ENCODE measurements at places on chromosomes 2 and 18.
A peak's percentile ranks its signal among the peaks of the same experiment; 100 is the strongest.

GRCh38 chr2:3483986-3484960, 35.1 kb downstream of the ADI1 start:
- DNase-seq = no peak

GRCh38 chr2:149579972-149580882, 7.3 kb downstream of the MMADHC start:
- no peak for DNase-seq

DNA sequence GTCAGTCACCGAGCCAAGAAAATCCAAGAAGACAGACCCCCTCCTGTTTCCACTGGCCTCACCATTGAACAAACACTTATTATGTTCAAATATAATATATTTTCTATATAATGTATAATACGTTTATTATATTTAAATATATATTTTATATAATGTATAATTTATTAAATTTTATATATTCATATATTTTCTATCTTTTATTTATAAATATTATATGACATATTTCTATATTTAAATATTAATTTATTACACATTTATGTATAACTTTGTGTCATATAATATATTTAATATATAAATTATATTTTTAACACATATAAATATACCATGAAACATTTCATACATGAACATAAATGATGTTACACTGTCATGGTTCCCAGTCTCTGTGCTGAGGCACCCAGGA, 60.9 kb upstream of the RMDN2 start:
- no peak for DNase-seq

GRCh38 chr2:141889788-141890187, 241.0 kb downstream of the LRP1B start:
- DNase-seq = no peak

GRCh38 chr2:43648994-43649701, 12.1 kb downstream of the PLEKHH2 start:
- no peak for DNase-seq

- DNase-seq = no peak
These were observed 5.8 kb upstream of the ODC1 start for GRCh38 chr2:10453905-10454298.

DNA sequence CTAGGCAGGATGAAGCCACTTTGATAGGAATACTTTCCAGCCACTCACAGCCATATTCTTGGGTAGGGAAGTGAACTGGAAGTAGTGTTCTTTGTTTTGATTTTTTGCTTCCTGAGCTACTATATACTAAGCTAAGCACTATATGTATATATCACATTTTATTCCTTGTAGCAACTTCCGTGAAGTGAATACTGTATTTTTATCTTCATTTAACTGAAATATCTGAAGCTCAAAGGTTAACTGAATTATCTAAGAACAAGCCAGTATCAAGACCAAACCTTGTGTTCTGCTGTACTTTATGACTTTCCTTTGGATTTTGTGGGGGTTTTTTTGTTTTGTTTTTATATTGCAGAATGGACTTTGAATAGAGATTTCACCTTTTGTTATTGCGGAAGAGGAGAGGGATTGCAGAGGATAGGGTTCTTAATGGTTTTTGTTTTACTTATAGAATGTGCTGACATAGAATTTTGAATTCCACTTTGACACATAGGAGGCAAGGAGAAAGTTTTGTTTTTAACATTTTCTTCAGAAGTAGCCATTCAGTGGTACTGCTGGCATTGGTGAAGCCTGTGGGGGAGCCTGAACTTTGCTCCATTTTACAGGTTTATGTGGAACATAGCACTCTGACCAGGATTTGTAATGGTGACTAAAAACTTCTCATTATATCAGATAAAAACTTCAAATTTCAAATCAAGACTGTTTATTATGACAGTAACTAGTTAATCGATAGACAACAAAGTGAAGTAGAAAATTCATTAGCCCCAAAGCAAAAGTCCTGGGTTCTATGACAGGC, 24.1 kb upstream of the RNF138 start:
- no peak for DNase-seq

- DNase-seq = no peak
These were observed 23.8 kb downstream of the CD28 start for GRCh38 chr2:203730076-203730729.

DNA sequence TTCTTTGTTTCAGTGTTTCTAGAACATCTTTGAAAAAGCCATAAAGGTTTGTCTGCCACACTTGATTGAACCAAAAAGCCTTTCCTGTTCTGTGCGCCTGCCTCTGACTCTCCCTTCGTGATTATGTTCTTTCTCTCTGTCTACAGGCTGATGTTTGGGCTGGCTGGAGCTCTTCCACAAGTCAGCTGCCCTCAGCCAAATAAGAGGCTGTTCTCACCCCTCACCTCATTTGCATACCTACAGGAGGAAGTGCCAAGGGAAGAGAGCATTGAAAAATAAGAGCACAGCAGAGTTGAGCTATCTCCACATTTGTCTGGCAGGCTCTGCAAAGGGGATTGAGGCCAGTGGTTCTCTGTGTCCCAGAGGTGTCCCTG, 15.8 kb downstream of the INPP5D start:
- DNase-seq = no peak

DNA sequence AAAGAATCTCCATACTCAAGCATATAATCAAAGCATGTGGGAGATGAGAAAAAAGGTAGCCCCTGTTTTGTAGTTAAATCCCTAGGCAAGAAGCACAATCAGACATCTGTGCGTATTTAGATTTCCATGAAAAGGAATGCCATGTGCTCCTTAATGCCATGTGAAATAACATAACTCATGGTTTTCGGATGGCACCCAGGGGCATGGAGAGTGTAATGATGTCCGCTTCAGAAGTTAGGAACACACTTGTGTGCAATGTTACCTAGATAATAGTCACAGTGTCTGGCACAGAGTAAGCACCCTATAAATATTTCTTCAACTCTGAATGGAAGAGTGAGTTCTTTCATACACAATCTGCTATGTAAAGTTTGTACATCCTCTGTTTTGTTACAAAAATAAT, 197.0 kb downstream of the NCKAP5 start:
- DNase-seq = no peak

DNA sequence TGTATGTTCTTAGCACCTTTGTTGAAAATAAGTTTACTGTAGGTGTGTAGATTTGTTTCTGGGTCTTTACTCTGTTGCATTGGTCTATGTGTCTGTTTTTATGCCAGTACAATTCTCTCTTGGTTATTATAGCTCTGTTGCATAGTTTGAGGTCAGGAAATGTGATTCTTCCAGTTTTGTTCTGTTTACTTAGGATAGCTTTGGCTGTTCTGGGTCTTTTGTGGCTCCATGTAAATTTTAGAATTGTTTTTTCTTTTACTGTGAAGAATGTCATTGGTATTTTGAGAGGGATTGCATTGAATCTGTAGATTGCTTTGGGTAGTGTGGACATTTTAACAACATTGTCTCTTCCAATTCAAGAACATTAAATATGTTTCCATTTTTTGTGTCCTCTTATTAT, 69.1 kb downstream of the ANKRD62 start:
- DNase-seq = no peak

DNA sequence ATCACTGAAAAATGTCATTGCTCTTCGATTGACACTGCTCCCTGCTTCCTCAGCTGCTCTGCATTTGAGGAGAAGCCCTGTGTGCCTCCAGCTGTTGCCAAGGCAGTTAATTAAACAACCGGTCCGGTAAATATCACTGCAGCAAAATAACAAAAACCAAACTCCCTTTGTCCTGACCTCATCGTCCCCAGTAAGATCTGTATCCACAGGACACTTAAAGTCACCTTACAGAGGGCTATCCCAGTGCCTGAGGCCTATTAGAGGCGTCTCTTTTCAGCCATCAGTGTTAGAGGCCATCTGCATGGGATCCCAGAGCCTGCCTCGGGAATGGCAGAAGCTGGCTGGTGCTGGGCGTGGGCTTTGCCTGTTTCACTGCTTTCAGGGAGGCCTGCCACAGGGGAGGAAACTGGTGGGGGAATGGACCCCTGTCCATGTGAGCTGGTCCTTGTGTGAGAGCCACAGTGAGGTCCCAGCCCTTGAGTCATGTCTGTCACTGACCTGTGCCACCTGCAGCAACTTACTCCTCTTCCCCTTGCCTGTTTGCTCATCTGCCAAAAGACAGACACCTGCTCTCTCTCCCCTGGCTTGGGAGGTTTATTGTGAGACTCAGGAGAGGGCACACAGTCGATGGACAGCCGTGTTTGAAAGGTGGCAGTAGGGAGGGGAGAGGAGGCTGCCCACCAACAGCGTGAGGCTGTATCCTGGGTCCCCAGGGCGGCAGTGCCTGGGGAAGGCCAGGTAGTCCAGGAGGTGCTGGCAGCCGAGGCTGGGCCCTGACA, 117.7 kb upstream of the MCFD2 start:
- no peak for DNase-seq

- no peak for DNase-seq
These were observed 381.7 kb upstream of the DDX18 start for GRCh38 chr2:117432746-117433145.

GRCh38 chr18:3599195-3599594, 149.2 kb downstream of the TGIF1 start:
- no peak for DNase-seq

DNA sequence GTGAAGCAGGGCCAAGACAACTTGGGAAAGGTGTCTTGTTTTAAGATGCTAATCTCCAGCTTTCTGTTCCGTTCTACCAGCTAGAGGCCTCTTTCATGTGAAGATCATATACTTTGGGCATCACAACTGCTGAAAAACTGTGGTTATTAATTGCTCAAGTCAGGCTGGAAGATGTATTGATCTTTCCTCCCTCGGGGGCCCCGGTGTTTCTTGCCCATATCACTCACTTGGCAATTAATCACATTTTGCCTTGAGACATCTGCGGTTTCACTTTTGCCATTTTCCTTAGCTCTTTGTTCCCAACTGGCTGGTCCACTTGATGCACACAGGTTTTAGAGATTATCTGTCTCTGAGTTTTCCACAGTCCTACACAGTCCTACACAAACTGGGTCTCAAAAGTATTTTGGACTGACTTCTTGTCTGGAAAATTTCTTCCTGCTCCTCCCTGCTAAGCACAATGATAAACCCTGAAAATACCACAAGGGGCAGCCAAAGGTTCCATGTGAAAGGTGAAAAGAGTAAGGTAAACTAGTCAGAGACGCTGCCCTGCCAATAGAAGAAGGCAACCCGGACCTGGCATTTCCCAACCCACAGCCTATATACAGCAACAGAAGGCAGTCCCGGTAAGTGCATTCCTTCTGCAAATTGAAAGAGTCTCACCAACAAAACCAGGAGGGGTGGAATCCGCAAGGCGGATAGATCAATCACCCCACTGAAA, 181.0 kb downstream of the AFF3 start:
- no peak for DNase-seq

DNA sequence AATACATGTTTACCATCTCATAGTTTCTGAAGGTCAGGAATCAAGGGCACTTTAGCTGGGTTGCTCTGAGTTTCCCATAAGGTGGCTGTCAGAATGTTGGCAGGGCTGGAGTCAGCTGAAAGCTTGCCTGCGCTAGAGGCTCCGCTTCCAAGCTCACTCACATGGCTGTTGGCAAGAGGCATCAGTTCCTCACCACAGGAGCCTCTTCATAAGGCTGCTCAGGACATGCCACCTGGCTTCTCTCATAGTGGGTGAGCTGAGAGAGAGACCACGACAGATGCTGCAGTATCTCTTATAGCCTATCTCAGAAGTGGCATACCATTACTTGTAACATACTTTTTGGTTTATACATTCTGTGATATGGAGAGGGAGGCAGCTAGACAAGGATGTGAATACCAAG, 7.2 kb downstream of the HADHB start:
- no peak for DNase-seq

GRCh38 chr2:39275016-39275415, 31.2 kb upstream of the CDKL4 start:
- DNase-seq = no peak

DNA sequence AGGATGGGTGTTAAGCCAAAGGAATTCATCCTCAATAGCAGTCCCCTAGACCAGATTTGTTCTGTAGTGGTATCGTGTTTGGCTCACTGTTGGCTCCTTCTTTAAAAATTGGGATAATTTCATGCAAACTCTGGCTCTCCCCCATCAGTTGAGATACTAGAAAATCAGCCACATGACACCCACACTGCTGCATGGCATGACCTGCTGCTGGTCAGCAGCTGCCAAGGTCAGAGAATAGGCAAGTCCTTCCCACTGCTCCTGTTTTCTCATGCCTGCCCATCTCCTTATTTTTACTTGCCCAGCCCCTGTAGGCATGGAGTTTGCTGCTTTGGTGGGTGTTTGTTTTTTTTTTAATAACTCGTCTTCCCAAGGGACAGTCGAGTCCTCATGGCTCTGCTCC, 1.0 kb upstream of the SNRNP200 start:
- no peak for DNase-seq

- no peak for DNase-seq
These were observed 490.2 kb upstream of the KLHL29 start for GRCh38 chr2:22894761-22895160.

- DNase-seq = peak; percentile 89
These were observed 25.2 kb downstream of the PSD4 start for GRCh38 chr2:113198790-113199612.

- DNase-seq = no peak
These were observed 16.4 kb upstream of the RPRD1A start for GRCh38 chr18:36083729-36084128.

- no peak for DNase-seq
These were observed 23.6 kb upstream of the MRPL33 start for GRCh38 chr2:27747827-27748352.

GRCh38 chr2:141911485-141912066, 219.2 kb downstream of the LRP1B start:
- peak; percentile 8 for DNase-seq

DNA sequence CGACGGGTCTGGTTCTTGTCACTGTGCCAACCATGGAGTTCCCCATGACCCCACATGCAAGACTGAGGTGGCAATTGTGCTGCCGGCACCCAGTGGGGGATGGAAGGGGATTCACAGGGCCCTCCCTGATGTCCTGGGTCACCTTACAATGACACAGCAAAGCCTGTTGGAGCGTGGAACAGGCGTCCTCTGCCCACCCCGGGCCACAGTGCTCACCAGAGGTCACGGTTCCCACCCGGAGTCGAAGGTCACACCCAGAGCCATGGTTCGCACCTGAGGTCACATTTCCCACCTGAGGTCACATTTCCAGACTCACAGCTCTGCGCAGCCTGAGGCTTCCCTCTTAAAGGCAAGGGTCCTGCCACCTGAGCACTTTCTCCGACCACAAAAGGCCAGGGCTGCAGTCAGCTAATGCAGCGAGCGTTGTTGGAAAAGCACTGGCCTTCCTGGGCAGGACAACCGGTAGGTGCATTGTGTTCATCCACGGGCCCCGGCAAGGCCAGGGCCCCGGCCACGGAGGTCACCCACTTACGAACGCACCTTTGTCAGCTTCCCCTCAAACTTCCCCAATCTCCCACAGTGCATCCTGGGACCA, 24.0 kb downstream of the KIF1A start:
- DNase-seq = no peak

DNA sequence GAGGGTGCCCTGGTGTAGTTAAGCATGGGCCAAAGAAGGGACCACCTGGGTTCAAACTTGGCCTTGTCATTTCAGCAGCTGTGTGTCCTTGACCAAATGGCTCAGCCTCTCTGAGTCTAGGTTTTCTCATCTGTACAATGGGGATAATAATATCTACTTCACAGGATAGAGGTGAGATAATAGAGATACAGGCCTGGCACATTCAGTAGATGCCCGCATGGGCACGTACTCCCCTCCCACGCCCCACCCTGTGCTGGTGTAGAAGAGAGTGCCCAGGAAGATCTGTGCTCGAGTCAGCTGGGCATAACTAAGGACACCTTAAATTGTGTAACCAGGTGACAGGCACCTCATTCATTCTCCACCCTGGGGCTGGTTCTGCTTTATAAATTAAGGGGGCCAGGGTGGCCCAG, 8.4 kb upstream of the TMEM185B start:
- DNase-seq = no peak

All from HEK293T (cell line).